CD4-positive, alpha-beta T cell treated with Interleukin-15 for 4 hours (primary cell): ENCODE measurements at places on chromosomes 16 and 17.

GRCh38 chr16:2333772-2334379 lies 6.7 kb downstream of the ABCA3 start:
- no peak for DNase-seq

DNA sequence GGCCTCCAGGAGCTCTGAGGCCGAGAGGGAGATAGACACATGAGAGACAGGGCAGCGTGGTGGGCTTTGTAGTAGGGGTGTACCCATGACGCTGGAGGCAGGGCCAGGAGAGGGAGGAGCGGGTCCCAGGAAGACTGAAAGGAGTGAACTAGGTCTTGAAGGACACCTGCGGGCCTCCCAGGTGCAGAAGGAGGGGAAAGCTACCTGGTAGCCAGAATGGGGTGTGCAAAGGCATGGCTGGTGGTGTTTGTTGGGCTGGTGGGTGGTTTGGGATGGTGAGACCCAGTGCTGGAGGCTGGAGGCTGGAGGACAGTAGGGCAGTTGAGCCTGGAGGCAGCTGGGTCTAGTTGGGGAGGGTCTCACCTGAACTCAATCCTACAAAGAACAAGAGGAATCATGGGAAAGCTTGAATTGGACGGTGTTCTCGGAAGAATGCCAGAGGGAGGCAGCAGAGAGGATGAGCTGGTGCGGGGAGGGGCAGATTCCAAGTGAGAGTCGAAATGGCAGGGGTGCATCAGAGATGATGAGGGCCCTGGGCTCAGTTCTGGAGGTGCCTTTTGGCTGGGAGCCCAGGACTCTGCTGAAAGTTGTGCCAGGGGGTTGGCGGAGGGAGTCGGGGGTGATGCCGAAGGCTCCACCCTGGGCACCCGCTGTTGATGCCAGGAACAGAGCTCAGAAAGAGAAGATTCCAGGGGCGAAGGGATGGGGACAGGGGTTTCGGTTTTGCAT lies 21.2 kb downstream of the C1QTNF1 start:
- DNase-seq = no peak

DNA sequence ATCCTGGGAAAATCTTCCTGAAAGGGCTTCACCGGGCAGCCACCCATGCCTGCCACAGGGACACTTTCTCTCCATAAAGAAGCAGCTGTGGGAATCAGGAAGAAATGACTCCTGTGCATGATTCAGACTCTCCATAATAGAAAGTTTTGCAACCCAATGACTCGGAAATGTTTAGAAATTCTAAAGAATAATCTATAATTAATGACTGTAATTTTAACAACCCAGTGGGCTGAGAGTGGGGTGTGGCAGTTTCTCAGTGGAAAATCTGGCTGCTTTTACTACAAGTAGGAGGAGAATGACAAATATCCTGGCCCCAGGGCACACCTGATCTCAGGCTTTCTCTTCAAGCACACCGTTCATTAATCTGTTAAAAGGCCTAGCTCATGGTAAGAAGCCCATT lies 25.7 kb downstream of the IRF8 start:
- DNase-seq = no peak

- no peak for DNase-seq
Measured at GRCh38 chr16:50763211-50763610, 21.3 kb downstream of the CYLD start.

GRCh38 chr17:17728550-17729251 lies 47.4 kb downstream of the RAI1 start:
- DNase-seq = no peak

GRCh38 chr17:38872671-38873385 lies 3.0 kb downstream of the LASP1 start:
- DNase-seq = no peak

- no peak for DNase-seq
Measured at GRCh38 chr16:81583893-81584631, 139.5 kb downstream of the CMIP start.

- DNase-seq = no peak
Measured at GRCh38 chr17:19382531-19383444, 4.2 kb downstream of the MFAP4 start.

- DNase-seq = no peak
Measured at GRCh38 chr16:2756288-2757015, 4.0 kb downstream of the SRRM2 start.

- DNase-seq = no peak
Measured at GRCh38 chr17:52191491-52191890, 33.0 kb upstream of the CA10 start.

GRCh38 chr16:88759245-88759975 lies 25.6 kb downstream of the PIEZO1 start:
- peak; percentile 54 for DNase-seq

GRCh38 chr16:1981398-1981836 lies at the start of gene NOXO1:
TSS of gene NOXO1 (minus strand) at chr16:1981469. CDS start at chr16:1981179, 290 bp downstream.
- no peak for DNase-seq

DNA sequence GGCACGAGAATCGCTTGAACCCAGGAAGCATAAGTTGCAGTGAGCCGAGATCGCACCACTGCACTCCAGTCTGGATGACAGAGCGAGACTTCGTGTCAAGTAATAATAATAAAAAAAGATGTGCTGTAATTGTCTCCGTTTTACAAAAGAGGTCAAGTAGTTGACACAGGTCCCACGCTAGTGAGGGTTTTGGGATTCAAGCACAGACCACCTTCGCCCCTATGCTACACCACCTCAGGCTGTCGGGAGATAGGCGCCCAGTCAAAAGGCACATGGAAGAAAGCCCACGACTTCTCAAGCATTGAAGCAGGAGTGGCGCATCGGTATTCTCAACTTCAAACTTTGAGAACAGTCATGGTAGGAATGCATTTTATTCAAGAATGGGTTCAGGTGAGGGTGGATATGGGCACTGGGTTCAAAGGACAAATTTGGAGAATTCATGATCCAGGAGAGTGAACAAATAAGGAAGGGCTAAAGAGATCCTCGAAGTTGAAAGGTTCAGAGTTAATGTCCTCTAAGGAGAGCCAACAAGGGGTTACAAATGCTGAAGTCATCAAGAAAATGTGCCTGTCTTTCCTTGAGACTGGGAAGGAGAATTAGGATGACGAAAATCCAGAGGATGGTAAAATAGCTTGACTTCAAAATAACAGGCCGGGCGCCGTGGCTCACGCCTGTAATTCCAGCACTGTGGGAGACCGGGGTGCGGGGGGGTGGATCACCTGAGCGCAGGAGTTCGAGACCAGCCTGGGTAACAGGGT lies 1.4 kb upstream of the AMZ2 start:
- DNase-seq = no peak

DNA sequence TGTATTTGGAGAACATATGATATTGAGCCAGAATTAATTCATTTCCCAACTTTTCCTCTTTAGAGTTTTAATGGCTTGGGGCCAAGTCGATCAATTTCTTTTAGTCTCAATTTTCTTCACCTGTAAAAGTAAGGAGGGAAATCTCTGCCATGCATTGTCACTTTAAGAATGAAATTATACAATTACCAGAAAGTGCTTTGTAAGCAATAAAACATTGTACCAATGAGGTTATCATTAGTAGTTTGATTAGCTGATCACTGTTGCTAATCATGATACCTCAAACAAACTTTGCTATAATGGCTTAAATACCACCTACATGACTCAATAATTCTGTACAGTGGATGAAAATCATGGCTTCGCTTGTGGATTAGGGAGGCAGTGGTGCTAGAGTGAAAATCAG lies 1525.8 kb upstream of the GOT2 start:
- no peak for DNase-seq

GRCh38 chr17:71535321-71535720 lies 585.5 kb upstream of the SOX9 start:
- no peak for DNase-seq

GRCh38 chr16:77539421-77540034 lies 104.7 kb upstream of the ADAMTS18 start:
- no peak for DNase-seq
